ENCODE measurements at places on chromosomes 16 and 17. TPM values are rescaled to one million over a fixed set of nuclear protein-coding genes. Genes with fewer than 3 reads are reported as not detected.

GRCh38 chr16:56742030-56742984, 12.4 kb downstream of the NUP93 start:
- no peaks in the 10 kb centered on the region for H3K36me3 ChIP-seq
- peaks cover 16% of the 10 kb centered on the region for H3K4me1 ChIP-seq
- peak overlapping the region; percentile 70 for H3K27ac ChIP-seq
- H3K27me3 ChIP-seq: no peaks in the 10 kb centered on the region

- H3K4me1 ChIP-seq: no peaks in the 10 kb centered on the region
- no peak overlapping the region for H3K27ac ChIP-seq
- DNase-seq: no peak
- peaks cover 17% of the 10 kb centered on the region for H3K36me3 ChIP-seq
These were observed 187.6 kb downstream of the RPTOR start for GRCh38 chr17:80732268-80732667.

DNA sequence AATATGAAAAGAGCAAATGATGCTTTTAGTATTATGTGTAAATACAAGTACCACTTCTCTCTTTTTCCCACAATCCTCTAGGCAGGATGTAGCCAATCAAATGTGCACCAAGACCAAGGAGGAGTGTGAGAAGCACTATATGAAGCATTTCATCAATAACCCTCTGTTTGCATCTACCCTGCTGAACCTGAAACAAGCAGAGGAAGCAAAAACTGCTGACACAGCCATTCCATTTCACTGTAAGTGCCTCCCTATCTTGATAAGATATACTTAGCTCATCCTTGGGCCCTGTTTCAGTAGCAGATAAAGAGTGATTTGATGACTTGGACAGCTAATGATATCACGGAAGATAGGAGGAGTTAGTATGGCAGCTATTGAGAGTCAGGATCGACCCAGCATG, 33.7 kb downstream of the TADA2A start:
- peaks cover 4% of the 10 kb centered on the region for H3K4me1 ChIP-seq
- H3K36me3 ChIP-seq: peaks cover 21% of the 10 kb centered on the region
- no peak for DNase-seq
- no peak overlapping the region for H3K4me3 ChIP-seq

DNA sequence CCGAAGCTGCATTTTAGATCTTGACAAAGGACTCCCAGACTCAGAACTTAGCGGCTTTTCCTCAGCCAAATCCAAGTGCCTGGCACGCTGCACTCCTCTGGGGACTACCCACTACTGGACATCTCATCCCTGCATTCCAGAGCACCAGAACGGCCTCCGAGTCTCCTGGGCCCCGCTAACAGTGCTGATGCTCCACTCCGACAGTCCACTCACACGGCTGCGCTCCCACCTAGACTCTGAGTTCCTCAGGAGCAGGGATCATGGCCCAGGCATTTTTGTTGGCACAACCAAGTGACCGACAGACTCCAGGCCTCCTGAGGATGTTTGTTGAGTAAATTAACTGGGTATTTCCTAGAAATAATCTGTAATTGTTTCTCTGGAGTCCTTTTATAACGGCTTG, 79.1 kb downstream of the NDEL1 start:
- H3K27me3 ChIP-seq: no peaks in the 10 kb centered on the region
- no peak for DNase-seq
- H3K4me1 ChIP-seq: no peaks in the 10 kb centered on the region
- H3K36me3 ChIP-seq: no peaks in the 10 kb centered on the region

GRCh38 chr16:75263963-75264445, 12.6 kb upstream of the BCAR1 start:
- H3K36me3 ChIP-seq: no peaks in the 10 kb centered on the region
- peaks cover 29% of the 10 kb centered on the region for H3K4me1 ChIP-seq
- H3K4me3 ChIP-seq: peak overlapping the region; percentile 91
- peak overlapping the region; percentile 83 for H3K27ac ChIP-seq
- no peak for DNase-seq

Gene PIMREG
- 7.2 TPM for total RNA-seq
